Dorsolateral prefrontal cortex (tissue), 122 donors: ENCODE measurements at places on chromosomes 16 and 17.

- no peak for DNase-seq
Measured at GRCh38 chr17:36999471-36999870, 50.7 kb downstream of the AATF start.

DNA sequence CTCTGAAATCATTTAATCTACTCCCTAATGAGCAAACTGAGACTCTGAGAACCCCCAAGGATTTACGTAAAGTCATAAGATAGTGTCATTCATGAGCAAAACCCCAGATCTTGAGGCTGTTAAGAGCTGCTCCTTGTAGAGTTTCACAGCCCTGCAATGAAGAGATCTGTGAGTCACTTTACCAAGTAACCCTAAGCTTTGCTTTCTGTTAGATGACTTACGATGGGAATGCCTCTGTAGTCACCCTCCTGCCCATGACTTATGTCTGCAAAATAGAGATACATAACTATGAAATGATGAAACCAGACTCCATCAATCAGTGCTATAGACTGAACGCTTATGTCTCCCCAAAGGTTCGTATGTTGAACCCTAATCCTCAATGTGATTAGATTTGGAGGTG, 117.7 kb downstream of the HS3ST3A1 start:
- no peak for DNase-seq

DNA sequence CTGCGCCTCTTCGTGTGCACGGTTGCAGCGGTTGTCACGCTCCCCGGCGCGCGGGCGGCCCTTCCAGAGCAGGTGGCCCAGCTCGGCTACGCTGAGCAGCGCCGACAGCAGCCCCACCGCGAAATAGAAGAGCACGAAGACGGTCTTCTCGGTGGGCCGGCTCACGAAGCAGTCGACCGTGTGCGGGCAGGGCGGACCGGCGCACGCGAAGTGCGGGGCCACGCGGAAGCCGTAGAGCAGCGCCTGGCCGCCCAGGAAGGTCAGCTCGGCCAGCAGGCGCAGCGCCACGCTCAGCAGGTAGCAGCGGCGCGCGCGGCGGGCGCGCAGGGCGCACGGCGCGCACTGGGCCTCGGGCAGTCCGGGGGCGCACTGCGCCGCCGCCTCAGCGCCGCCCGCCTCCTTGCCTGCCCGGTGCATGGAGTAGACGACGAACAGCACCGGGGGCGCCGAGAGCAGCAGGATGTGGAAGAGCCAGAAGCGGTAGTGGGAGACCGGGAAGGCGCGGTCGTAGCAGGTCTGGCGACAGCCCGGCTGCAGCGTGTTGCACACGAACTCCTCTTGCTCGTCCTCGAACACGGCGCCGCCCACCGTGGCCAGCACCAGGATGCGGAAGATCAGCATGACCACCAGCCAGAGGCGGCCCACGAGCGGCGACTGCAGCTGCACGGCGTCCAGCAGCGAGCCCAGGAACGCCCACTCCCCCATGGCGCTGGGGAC, 1.3 kb downstream of the GJD3 start:
- DNase-seq = no peak

- no peak for DNase-seq
Measured at GRCh38 chr16:59612094-59612493, 878.0 kb upstream of the GOT2 start.

DNA sequence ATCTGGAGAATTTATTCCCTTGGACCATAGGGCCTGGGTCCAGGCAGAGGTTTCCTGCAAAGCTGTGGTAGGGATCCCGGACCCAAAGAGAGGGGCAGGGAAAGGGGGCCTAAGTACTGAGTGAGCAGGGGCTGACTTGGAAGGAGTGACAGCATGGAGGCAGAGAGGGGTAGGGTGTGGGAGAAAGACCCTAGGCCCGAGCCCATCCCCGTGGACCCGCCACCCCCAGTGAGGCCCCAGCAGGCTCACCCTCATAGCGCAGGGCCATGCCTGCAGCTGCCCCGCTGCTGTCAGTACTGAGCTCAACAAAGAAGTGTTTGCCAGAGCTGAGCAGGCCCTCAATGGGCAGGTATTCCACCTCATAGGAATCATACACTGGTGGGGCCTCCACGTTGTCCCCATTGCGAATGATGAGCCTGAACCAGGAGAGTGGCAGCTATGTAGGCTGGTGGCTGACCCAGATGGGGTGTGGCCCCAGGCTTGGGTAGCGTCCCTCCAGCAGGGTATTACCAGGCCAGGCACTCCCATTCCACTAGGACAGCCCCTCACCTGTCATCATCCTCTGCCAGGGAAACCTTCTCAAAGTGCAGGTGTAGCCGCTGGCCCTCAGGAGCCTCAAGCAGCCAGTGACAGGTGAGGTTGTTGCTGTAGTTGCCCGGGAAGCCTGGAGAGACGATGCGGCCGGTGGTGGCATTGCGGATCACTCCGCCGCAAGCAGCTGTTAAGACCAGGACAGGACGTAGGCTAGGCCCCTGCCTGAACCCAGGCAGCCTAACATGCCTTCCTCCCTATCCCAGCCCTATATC, 9.1 kb upstream of the PHF12 start:
- no peak for DNase-seq

GRCh38 chr16:52544703-52545102, 2.2 kb downstream of the TOX3 start:
- DNase-seq = no peak

GRCh38 chr17:27756467-27757371, 43.6 kb downstream of the NOS2 start:
- peak; percentile 50 for DNase-seq

GRCh38 chr16:76235426-76235825, 41.8 kb upstream of the CNTNAP4 start:
- no peak for DNase-seq

GRCh38 chr17:352421-353212, at the start of gene RPH3AL:
Gene RPH3AL, minus strand, starts transcription at chr17:352807. Its CDS starts 25,264 bp downstream, at chr17:327543.
- DNase-seq = no peak

GRCh38 chr16:19524616-19525384, 1.1 kb downstream of the CCP110 start:
- no peak for DNase-seq

DNA sequence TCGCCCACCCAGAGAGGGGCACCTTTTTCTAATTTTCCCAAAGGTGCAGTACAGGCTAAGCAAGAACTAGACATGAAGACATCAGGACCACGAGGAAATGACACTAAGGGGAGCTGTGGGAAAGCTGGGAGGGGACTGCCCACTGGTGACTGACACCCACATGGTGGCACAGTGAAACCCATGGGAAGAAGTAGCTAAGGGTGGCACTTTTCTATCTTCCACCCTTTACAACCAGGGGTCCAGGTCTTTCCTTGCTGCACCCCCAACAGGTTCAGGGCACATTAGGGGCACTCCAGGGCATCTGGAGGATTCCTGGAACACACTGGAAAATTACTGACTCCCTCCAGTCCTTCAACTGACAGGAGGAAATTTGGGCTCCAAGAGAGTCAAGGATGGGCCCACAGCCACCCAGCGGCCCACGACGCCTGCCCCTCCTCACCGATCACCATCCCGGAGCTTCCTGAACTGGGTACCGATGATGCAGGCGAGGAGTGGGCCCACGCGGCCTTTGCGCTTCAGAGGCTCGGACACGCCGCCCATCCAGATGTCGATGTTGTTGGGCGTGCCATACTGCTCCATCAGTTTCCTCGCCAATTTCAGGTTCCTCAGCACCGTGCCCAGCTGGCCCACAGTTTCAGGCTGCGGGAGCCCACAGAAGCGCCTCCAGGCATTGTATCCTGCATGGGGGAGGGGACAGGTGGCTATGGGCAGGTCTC, 9.4 kb downstream of the MPO start:
- no peak for DNase-seq

DNA sequence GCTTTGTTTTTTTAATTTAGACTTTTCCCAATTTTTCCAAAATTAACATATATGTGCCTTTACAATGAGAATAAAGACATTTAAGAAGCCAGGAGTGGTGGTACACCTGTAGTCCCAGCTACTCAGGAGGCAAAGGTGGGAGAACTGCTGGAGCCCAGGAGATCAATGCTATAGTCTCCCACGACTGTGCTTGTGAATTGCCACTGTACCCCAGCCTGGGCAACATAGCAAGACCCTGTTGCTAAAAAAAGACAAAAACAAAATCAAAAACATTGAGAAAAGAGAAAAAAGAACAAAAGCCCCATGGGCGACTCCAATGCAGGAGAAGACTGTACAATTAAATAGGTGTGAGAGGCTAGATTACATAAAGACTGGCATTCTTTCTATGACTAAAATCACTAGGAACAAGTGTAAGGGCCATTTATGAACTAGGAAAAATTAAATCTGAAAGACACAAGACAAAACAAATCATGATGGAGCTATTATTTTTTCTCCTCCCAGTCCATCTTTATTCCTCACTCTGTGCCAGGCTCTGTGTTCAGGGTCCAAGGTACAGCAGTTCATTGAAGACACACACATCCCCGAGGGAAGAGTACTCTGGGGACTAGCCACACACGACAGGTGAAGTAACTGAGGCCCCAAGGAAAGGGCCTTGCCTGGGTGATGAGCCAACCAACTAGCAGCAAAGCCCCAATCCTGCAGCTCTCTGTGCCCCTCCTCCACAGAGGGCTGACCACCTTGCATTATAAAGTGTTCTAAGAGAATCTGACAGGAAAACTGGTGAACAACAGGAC, 79.8 kb downstream of the CREBBP start:
- no peak for DNase-seq

DNA sequence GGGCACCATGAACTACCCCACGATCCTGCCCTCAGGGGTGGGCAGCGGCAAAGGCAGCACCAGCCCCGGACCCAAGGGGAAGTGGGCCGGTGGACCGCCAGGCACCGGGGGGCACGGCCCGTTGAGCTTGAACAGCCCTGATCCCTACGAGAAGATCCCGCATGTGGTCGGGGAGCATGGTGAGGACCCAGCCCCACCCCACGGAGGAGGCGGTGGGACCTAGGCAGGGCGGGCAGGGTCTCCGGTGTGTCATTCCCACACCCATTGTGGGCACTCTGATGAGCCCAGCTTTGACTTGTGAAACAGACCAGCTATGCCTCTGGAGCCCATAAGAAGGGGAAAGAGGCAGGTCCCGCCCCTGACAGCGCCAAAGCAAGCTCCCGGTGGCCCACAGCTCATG, 22.8 kb downstream of the TPSG1 start:
- no peak for DNase-seq

DNA sequence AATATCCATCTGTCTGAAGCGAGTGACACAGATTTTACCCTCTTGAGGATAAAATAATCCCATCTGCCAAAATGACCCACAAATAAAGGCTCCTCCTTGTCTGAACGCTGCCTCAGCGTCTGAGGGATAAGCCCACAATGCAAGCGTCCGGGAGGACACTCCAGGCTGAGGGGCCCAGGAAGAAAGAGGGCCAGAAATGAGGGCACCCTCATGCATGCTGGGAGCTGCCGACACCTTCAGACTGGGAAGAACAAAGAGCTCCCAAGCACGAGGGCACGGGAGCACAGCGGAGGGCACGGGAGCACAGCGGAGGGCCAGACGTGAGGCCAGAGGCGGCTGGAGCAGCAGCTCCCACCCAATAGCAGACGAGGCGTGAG, 126.9 kb downstream of the ZNF778 start:
- DNase-seq = no peak

GRCh38 chr17:19018600-19018950, 14.0 kb upstream of the FAM83G start:
- no peak for DNase-seq

DNA sequence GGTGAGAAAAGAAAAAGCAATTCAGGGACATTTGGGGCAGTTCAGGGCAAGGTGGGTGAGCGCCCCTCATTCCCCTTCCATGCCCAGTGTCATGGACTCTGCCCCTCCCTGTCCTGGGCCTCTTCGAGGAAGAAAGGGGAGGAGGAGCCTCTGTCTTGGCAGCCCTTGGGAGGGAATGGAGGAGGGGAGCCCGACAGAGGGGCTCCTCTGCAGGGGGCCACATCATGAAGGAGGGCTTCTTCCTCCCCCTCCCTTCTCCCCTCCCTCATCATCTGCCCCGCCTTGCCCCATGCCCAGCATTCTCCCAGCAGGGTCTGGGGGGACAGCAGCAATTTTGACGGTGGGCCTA, 33.2 kb upstream of the TAC4 start:
- DNase-seq = no peak

DNA sequence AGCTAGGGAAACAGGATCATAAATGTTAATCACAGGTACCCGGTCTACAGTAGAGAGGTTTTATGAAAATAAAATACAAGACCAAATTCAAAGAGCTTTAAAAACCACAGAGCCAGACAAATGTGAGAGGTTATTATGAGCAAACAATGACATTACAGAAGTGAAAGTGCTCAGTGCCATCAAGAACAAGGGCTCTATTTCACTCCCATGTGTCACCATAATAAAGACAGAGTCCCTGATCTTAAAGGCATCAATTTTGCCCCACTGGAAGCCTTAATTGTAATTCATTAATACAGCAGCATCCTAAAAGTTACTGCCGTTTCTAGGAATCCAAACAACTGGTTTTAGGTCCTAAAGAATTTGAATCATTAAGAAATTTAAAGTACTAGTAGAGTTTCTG, 43.7 kb upstream of the CDRT4 start:
- no peak for DNase-seq

GRCh38 chr17:74785096-74785980, 9.2 kb upstream of the NAT9 start:
- no peak for DNase-seq

DNA sequence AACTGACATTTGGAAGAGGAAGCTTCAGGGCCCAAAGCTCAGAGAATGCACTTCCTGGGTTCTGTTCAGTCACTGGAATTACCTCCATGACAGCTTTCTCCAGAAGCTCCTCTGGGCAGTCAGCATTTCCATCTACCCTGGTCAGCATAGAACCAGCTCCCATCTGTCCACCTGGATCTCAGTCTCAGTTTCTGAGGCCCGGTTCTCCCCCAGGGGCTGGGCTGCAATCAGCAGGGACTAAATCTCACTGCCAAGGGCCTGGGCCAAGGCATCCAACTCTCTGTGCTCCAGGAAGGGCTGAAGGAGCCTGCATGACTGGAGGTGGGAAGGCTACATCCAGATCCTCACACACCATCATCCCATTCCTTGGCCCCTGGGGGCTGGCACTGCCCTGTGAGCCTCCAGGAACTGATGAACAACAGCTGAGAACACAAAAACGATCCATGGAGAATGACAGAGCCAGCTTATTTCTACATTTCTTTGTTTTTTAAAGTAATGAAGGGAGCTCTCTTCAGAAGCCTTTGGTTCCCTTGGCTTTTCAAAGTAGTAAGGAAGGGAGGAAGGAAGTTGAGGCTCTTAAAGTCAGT, 66.3 kb upstream of the MRTFB start:
- no peak for DNase-seq

GRCh38 chr17:77373299-77374169, 232.8 kb downstream of the SEC14L1 start:
- DNase-seq = no peak

GRCh38 chr17:77036136-77036840, 104.5 kb upstream of the SEC14L1 start:
- no peak for DNase-seq

DNA sequence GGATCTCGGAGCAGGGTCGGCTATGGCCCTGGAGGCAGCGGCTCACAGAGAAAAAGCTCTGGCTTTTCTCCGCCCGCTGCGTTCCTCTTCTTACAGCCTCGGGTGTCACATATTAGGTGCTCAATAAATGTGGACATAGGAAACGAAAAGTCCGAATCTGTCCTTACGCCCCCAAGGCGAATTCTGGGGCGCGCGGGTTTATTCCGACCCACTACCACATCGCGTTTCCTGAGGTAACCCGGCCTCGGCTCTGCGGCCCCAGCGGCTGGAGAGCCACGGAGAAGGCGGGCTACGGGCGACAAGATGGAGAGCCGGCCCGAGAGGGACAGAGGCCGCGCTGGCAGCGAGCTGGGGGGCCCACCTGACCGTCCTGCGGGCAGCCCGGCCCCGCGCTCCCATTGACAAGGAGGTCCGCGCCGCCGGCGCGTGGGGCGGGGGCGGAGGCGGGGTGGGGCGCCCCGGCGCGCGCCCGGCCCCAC, 573 bp upstream of the GNAO1 start:
- peak; percentile 61 for DNase-seq
